ENCODE measurements at places on chromosomes 7 and 10.

GRCh38 chr7:603152-603951 is 83.7 kb upstream of the PDGFA start:
- DNase-seq: peak; percentile 37

GRCh38 chr10:15744217-15744865 is 24.6 kb upstream of the ITGA8 start:
- DNase-seq: peak; percentile 38

GRCh38 chr7:139505563-139505962 is 17.9 kb upstream of the CLEC2L start:
- no peak for DNase-seq

GRCh38 chr10:59582058-59582457 is 127.6 kb downstream of the SLC16A9 start:
- no peak for DNase-seq

DNA sequence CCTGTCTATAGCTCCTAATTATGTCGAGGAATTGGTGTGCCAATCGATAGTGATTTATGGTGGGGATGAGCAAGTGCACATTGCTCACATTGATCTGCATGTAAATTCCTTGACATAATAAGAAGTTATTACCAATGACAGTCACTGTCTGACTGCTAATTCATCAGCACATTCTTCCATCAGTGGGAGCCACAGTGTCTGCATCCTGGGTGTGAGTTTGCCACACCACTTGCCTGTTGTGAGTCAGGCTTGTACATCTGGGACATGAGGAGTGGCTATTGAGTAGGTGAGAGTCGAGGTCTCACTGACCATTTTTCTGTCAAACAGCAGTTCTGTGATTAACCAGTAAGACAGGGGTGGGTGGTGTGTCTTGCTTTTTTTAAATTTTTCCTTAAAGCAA is 263.4 kb downstream of the LRMDA start:
- DNase-seq: no peak

GRCh38 chr7:35536396-35536826 is 158.5 kb downstream of the HERPUD2 start:
- DNase-seq: no peak

DNA sequence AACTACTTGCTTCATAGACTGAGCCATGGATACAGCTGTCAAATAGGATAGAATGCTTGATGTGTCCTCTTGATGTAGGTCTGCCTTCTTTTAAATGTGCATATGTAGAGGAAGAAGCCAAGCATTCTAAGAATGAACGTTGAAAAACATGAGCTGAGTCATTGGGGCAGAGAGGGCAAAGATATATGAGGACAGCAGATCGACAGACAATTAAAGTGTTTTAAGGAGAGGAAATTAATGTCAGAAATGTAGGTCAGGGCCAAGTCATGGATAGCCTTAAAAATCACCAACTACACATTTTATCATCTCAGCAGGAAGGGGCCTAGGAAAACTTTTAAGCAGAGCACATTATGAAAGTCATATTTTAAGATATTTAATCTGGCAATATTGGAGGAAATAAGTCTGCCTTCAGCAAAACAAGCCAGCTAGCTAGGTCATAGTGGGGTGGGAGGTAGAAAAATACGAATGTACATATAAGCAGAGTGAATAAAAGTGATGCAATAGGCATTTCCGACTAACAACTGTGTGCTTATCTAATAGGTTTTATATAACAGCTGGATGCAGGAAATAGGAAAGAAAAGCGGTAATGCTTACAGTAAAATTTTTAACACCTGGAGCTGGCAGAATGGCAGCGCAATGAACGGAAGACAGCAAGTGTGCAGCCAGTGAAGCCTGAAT is 638.3 kb upstream of the TPK1 start:
- DNase-seq: no peak

All from stimulated activated CD4-positive, alpha-beta T cell treated with anti-CD3 and anti-CD28 coated beads, Interleukin-12 subunit alpha, Interleukin-12 subunit beta, amount 100 ng/mL, for 24 hours (primary cell).